Thymus (tissue), 14 donors: ENCODE measurements at places on chromosomes 6 and 20.

GRCh38 chr6:105935416-105935815 is 150.7 kb upstream of the PRDM1 start:
- no peak for DNase-seq

- no peak for DNase-seq
These were observed 15.0 kb upstream of the TBC1D22B start for GRCh38 chr6:37242429-37243052.

- DNase-seq: no peak
These were observed 122.6 kb upstream of the MLN start for GRCh38 chr6:33926451-33926850.

DNA sequence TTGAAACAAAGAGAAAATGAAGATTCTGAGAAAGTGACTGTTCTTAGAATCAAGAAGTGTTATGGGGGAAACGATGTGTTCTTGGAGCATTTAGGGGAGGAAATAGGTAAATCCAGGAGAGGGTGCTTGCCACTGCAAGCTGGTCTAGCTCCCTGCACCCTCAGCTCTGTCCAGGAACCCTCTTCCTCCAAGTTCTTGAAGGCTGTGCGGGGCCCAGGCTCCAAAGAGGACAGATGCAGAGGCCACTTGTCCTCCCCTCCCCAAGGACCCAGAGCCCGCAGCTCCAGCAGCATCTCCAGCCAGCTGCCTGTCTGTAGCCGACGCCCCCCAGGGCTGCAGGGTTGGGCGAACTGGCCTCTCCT is 87.9 kb downstream of the CDC5L start:
- DNase-seq: no peak

DNA sequence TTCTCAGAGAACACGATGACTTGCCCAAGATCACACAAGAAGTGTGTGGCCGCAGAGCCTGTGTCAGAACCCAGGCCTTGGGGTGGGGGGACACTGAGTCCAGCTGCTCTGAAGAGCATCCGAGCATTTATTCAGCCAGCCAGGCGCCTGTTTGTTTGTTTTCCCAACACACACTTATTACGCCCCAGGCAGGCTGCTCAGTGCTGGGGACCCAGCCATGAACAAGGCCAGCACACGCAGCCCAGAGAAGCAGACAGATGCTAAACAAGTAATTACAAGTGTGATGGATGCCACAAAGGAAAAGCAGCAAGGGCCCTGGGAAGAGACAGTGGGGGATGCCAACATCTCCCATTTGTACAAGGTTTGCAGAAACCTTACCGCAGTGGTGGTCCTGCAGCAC is 19.4 kb upstream of the SIRPA start:
- no peak for DNase-seq
